D721Med (cell line): ENCODE measurements at places on chromosomes 2 and 18.

DNA sequence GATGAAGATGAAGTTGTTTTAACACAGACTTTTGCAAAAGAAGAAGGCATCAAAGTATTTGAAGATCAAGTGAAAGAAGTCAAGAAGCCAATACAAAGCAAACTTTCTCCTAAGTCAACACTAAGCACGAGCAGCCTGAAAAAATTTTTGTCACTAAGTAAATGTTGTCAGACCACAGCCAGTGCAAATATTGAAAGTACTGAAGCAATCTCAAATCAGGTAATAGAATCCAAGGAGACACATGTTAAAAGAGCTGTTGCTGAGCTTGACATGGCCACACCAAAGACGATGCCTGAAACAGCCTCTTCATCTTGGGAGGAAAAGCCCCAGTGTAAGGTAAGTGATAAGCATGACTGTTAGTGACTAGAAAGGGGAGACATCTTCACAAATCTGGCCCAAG is 75.1 kb downstream of the FSIP2 start:
- DNase-seq, result no peak

DNA sequence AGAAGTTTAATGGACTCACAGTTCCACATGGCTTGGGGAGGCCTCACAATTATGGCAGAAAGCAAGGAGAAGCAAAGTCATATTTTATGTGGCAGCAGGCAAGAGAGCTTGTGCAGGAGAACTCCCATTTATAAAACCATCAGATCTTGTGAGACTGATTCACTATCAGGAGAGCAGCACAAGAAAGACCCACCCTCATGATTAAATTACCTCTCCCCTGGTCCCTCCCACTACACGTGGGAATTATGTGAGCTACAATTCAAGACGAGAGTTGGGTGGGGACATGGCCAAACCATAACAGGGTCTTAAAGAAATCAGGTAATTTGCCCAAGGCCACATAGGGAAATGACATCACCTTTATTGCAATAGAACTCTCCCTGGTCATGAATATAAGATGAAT is 1073.3 kb upstream of the ACVR2A start:
- DNase-seq, result no peak

- DNase-seq, result no peak
Measured at GRCh38 chr2:156436497-156437085, 412 bp downstream of the GPD2 start.

- DNase-seq, result no peak
Measured at GRCh38 chr2:216498070-216498378, 620 bp upstream of the RPL37A start.

- DNase-seq, result no peak
Measured at GRCh38 chr2:232871418-232871834, 1.4 kb downstream of the SNORC start.

- no peak for DNase-seq
Measured at GRCh38 chr2:10475221-10475722, 27.1 kb upstream of the ODC1 start.

GRCh38 chr2:53129851-53130250 is 637.8 kb upstream of the CHAC2 start:
- no peak for DNase-seq

GRCh38 chr2:120105360-120105759 is 92.5 kb downstream of the EPB41L5 start:
- DNase-seq, result no peak

DNA sequence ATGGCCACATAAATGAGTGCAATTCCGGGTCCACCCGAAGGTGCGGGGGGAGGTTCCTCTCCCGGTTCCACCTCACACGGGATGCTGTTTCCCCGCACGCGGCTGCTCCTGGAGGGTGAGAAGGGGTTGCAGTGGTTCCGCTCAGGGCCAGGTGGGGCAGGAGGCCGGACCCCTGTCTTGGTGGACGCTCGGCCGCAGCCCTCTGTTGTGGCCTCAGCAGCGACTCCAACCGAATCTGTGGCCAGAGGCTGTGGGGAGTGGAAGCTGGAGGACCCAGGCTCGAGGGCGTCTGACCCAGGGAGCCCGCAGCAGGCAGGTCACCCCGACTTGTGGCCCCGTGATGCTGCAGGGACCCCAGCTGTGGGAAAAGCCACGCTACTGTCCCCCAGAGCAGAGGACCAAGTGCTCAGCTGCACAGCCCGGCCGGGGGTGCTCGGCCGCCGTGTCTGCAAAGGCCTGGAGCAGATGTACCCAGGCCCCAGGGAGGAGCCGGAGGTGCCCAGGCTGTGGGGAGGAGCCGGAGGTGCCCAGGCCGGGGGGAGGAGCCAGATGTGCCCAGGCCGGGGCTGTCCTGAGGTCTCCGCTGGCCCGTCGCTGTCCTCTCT is 83.9 kb downstream of the RTP5 start:
- no peak for DNase-seq

- DNase-seq, result peak; percentile 57
Measured at GRCh38 chr18:62523631-62524439, 1.0 kb downstream of the ZCCHC2 start.

GRCh38 chr2:136137982-136138381 is 20.0 kb upstream of the CXCR4 start:
- DNase-seq, result no peak

DNA sequence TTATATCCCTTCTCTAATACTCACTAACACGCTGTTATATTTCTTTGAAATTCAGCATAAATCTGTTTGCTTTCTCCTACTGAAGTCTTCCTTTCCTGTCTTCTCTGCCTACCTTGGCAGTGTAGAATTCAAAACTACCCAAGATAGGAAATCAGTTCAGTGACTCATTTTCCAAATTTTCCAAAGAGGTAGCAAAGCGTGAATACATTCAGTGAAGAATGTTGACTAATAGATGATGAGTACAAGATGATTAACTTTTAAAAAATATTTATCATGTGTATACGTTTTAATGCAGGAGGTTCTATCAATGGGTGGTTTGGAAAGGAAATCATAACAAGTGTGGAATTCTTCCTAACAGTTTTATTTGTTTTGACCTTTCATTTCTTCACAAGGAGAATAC is 201.9 kb upstream of the SLC8A1 start:
- no peak for DNase-seq

DNA sequence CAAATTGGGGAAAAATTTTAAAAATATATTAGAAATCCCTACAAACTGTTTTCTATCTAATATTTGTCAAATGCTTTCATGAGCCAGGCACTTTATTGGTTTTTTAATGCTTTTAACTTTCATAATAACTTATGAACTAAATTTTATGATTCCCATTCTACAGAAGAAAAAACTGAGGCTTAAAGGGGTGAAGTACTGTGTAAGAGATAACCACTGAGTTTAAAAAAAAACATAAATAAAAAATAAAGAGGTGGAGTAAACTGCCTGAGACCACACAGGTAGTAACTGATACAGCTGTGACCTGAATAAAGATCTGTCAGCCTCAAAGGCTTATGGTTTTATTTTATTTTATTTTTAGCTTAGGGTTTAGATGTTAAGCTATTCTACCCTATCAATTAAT is 24.7 kb downstream of the PNPT1 start:
- DNase-seq, result no peak

DNA sequence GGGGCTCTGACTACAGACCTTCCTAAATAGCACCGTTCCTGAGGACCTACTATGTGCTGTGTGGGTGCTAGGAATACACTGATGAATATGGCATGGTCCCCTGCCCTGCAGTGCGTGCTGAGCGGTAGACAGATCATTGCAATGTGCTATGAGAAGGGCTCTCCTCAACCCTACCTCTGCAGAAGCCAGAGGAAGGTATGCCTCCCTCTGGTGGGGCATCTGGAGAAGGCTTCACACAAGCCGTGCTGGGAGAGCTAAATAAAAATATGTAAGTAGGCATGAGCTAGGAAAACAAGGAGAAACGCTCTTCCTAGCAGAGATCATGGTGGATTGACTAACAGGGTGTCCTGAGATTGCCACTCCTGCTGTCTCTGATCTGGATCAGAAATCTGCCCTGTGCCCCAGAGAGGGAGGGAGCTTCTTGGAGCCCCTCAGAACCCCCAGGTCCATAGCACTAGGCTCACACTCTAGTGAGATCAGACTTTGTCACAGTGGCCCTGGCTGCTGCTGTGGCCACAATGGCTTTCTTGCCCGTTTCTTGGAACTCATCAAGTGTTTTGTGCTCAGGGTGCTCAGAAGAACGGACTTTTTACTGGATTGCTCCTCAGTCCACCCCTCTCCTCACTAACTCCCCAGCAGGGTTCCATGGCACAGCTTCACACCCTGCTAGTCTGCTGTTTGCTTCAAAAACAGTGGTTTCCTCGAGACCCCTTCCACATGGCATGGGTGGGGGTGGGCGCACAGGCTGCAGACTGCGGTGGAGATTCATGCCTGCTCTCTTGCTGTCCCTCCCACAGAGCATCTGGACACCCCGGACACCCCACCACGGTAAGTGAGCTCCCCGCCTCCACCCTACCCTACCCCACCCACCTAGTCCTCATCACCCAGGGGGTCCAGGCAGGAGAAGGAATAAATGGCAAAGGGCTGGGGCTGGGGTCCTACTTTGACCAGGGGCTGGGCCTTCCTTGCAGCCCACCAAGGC is 14.2 kb downstream of the SIGLEC15 start:
- no peak for DNase-seq

DNA sequence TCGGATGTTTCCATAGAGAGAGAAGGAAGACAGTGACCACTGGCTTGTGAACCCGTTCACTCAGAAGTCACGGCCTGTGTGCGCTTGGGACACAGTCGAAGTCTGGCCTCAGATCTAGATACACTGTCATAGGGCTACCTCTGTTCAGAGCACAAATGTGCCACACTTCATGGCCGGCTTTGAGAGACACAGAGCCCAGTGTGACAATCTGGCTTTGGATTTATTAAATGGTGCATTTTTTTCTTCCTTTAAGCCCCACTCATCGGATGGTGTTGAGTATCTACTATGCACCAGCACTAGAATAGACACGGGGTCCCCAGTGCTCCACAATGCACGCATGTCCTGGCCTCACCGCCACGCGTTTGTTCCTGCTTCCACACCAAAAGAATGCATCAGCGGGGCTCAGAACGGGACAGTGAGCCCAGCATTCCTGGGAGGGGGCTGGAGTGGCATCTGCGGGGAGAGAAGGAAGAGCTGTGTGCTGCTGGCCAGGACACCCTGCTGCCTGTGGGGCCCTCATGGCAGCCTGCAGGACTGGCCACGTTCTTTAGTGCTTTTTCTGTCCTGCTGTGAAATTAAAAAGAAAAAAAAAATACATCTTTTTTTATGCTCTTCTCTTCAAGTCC is 738.9 kb upstream of the SALL3 start:
- DNase-seq, result no peak

DNA sequence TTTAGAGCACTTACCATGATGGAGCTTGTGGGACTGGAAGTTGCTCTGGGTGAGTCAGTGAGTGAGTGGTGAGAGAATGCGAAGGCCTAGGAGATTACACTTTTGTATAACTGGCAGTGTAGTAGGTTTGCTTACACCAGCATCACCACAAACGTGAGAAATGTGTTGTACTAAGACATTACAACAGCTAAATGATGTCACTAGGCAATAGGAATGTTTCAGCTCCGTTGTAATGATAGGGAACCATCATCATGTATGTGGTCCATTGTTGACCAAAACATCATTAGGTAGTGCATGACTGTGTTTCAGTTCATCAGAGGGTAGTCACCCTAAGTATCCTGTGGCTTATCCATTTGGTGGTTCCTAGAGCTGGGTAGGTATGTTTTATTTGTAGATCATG is 11.9 kb downstream of the ZNF407 start:
- no peak for DNase-seq

DNA sequence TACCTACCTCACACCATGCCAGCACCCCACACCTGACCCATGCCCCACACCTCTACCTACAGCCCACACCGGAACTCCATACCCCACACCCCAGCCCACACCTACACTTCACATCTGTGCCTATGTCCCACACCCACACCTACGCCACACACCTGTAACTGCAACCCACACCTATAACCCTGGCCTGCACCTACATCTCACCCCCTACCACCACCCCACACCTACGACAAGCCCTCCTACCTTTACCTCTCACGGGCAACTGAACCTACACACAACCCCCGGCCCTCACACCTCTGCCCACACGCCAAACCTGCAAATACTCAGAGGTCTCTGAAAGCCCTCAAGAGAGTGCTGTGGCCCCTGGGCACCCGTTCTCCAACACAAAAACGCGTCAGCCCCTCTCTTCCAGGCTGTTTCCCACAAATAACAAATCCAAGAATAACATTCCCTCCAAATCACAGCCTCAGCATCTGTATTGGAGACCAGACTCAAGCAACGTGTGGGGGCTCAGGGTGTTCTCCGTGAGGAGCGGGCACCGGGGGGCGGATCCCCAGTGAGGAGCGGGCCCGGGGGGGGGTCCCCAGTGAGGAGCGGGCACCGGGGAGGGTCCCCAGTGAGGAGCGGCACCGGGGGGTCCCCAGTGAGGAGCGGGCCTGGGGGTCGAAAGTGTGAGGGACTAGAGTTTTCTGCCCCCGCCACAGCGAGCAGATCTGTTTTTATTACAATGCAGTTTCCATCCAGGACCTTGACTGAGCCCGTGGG is 33.4 kb downstream of the SLC66A2 start:
- no peak for DNase-seq

DNA sequence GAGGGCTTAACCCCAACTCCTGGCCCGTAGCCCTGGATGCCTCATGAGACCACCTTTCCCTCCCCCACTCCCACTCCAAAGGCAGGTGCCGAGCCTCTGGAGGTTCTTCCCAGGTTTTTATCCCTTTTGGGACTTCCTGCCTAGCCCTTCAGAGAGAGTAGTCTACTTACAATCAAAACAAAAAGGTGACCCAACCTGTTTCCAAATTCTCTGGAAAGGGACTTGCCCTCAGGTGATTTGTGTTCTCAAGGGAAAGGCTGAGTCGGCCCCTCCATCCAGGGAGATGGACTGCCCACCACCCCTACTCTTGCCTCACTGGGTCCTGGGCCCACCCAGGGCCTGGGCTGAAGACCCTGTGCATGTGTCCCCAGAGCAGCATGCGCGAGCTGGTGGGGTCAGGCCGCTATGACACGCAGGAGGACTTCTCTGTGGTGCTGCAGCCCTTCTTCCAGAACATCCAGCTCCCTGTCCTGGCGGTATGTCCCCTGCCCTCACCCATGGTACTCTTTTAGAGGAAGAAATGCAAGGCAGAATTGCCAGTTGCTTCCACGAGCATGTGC is 108.5 kb downstream of the PLB1 start:
- no peak for DNase-seq

- no peak for DNase-seq
Measured at GRCh38 chr18:73621091-73621490, 526.5 kb downstream of the FBXO15 start.

DNA sequence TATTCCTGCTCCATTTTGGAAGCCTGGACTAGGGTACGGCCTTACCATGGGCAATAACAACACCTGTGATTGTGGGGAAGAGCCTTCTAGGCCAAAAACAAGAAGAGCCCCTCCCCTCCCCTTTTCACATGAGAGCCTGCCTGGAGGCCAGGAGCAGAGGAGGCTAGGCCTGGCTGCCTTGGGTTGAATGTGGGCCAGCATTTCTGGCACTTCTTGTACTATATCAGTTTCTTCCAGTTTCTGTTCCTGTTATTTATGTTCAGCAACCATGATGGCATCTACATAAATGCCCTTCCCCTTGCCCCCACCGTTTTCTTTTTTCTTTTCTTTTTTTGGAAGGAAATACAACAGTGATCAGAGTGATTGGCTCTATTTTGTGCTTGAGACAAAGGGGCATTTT is 58.4 kb downstream of the KCTD18 start:
- DNase-seq, result no peak
